ENCODE measurements at places on chromosomes 2 and 18.

GRCh38 chr2:235545339-235546150, 51.7 kb downstream of the AGAP1 start:
- no peak for DNase-seq

DNA sequence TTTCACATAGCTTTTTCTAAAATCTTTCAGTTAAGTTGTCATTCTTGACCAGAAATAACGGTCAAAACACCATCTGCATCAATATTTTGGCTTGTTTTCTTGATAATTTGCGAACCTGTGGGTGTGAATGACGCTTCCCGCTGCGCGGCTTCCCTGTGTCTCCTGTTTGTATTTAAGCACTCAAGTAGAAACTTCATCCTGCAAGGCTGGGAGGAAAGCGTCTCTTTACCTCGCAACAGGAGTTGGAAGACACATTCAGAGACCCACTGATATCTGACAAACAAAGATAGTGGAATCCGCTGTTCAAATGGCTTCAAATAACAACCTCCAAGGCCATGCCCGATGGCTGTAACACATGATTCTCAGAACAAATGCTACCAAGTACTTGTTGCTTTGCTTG, 704.9 kb downstream of the DCDC2C start:
- no peak for DNase-seq

GRCh38 chr18:32576296-32576916, 105.7 kb upstream of the GAREM1 start:
- DNase-seq: no peak

DNA sequence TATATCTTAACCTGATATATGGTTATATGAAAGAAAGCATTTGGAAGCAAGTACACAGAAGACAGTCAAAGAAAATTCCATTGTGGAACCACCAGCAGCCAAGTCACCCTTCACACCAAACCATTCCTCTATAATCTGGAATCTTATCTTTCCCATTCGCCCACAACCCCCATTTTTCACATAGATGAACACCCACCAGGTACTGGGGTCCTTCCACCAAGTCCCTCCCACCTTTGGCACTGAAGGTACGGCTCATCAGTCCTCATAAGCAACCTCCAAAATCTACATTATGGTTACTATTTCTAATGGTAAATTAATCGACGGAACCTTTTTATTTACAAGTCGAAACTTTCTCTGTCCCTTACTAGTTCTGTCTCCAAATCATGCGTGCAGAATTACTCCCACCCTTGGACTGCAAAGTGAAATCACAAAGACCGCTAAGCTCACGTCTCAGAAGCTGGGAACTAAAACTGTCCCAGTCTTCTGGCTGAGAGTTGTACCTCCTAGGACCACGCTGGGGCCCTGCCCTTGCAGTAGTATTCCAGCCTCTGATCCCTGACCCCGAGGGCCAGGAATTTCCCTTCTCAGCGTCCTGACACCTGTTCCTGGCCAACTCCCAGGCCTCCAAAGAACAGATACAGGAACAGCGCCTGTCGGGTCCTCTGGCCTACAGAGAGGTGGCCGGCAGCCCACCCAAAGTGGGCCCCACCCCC, 702 bp downstream of the OLA1 start:
- no peak for DNase-seq

DNA sequence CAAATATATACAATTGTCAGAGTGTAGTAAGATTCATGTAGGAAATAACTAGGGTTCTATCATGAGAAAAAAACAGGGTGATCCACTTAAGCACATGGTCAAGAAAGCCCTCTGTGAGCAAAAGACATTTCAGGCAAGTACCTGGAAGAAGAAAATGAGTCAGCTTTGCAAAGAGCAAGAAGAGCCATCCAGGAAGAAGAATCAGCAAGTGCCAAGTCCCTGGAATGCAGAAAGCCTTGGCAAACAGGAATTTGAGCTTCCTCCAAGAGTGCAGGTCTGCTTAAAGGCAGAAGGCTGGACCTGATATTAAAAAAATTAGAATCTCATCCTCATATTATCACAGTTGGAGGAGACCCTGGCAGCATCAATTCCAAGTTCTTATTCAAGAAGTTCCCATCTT, 188.5 kb upstream of the CELF4 start:
- no peak for DNase-seq
